Activated CD4-positive, alpha-beta T cell treated with anti-CD3 and anti-CD28 coated beads, Interleukin-2, amount 10 ng/mL, durations not matched to agents 7 days and 5 days (primary cell): ENCODE measurements at places on chromosomes 12 and 14. TPM values are rescaled to one million over a fixed set of nuclear protein-coding genes. Genes with fewer than 3 reads are reported as not detected.

DNA sequence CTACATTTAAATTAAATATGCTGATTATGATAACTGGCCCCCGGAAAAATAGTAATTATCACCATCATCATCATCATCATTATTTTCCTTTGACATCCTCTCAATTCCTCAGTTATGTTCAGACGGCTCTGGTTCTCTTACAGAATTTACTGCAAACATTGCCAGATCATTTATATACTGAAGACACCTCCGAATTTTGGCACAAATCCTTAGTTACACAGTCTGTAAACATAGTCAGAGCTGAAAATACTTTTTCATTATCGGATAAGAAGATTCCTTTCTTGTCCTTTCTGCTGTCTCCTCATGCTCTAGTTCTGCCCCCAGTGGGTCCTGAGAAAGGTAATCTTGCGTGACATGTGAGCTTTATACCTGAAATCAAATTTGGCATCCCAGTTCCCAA lies 40.3 kb upstream of the CCDC60 start:
- H3K36me3 ChIP-seq, result no peaks in the 10 kb centered on the region
- H3K4me3 ChIP-seq, result no peak overlapping the region
- no peaks in the 10 kb centered on the region for H3K27me3 ChIP-seq
- no peak overlapping the region for H3K27ac ChIP-seq

GRCh38 chr12:3222306-3222705 lies 145.1 kb downstream of the TSPAN9 start:
- no peaks in the 10 kb centered on the region for H3K36me3 ChIP-seq
- no peaks in the 10 kb centered on the region for H3K4me1 ChIP-seq
- no peak for DNase-seq
- H3K27me3 ChIP-seq, result no peaks in the 10 kb centered on the region
- H3K27ac ChIP-seq, result no peak overlapping the region
- no peak overlapping the region for H3K4me3 ChIP-seq

- H3K27ac ChIP-seq, result no peak overlapping the region
- no peaks in the 10 kb centered on the region for H3K27me3 ChIP-seq
- H3K4me1 ChIP-seq, result no peaks in the 10 kb centered on the region
- DNase-seq, result no peak
- H3K4me3 ChIP-seq, result no peak overlapping the region
Measured at GRCh38 chr14:45553981-45554380, 301.0 kb upstream of the MIS18BP1 start.

Gene ENDOU
- not detected for total RNA-seq

Gene GLIPR1L2
- 0.75 TPM for total RNA-seq
